HuH-7 (cell line): ENCODE measurements at places on chromosomes 16 and 17.

GRCh38 chr16:23902748-23903414, 67.1 kb downstream of the PRKCB start:
- no peak for DNase-seq

DNA sequence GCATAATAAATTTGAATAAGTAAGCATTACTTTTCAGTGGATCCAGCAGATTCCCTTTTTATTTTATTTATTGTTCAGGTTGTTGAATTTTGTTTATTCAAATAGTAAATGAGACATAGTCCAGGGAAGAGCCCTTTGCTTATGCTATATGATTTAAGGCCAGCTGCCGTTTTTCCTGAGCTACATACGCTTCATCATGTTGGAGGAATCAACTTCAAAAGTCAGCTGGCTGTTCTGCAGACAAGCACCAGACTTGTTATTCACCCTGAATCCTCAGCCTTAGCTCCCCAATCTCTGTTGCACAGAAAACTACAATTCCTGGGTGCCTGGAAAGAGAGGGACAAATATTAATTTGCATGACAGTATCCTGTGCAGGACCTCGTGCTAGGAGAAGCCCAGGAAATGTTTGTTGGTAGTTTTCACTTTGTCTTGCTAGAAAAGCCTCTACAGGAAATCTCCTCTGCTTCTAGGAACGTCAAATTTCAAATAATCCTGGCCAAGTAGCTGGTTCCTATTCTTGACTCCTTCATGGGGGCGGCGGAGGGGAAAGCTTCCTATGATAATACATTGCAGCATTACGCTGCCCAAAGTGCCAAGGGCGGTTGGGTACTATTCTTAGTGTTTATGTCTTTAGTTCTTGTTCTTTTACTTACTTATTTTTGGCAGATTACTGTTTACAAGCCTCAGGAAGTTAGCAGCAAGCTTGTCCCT, 101.6 kb downstream of the PRKCA start:
- DNase-seq: no peak

DNA sequence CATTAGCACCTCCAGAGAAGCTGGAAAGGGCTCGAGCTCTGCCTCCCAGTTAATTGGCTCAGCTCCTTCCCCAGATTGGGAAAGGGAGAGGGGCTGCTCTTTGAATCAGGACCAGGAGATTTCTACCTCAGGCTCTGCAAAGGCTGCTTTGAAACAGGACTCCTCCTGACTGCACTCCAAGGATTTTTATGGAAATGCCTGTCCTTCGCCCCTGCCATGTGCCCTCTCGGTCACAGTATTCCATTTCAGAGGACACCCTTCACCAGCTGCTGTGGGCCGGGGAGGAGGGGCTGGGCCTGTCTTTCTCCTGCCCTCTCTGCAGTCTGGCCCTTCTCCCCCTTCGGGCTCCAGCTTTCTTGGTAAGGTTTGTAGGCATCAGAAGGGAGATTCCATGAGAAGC, 13.6 kb downstream of the MRM1 start:
- no peak for DNase-seq

- DNase-seq: peak; percentile 71
Measured at GRCh38 chr16:83953796-83954576, 946 bp downstream of the OSGIN1 start.

DNA sequence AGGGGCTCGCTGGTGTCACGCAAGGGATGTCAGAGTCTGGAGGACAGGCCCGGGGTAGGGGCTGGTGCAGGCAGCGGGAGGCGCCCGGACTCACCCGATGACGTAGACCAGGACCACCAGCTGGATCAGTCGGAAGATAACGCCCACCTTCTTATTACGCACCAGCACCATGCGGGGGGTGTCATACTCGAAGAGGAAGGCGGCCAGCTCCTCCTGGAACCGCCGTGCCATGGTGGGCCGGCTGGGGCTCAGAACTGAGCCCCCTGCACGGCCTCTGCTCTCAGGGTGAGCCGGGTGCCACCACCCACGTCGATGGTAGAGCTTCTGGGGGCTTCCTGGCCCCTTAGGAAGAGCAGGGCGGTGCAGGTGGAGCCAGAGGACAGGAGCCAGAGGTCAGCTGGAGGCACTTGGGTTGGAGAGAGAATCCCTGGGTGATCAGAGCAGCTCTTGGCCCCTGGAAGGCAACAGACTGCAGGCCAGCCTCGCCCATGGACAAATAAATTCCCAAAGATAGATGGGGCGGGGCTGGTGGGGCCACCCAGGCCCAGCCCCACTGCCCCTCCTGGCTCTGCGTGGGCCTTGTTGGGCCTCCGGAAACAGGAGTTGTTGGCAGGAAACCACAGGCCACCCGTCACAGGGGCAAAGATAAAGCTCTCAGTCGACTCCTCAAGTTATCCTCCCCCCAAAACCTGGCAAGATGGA, at the start of gene P2RX1:
Gene P2RX1, minus strand, starts transcription at position 471 of the 702 bp plus-strand sequence. Its CDS starts 240 bp downstream, at position 231.
- no peak for DNase-seq

GRCh38 chr17:68910251-68910705, 44.9 kb downstream of the ABCA8 start:
- no peak for DNase-seq

DNA sequence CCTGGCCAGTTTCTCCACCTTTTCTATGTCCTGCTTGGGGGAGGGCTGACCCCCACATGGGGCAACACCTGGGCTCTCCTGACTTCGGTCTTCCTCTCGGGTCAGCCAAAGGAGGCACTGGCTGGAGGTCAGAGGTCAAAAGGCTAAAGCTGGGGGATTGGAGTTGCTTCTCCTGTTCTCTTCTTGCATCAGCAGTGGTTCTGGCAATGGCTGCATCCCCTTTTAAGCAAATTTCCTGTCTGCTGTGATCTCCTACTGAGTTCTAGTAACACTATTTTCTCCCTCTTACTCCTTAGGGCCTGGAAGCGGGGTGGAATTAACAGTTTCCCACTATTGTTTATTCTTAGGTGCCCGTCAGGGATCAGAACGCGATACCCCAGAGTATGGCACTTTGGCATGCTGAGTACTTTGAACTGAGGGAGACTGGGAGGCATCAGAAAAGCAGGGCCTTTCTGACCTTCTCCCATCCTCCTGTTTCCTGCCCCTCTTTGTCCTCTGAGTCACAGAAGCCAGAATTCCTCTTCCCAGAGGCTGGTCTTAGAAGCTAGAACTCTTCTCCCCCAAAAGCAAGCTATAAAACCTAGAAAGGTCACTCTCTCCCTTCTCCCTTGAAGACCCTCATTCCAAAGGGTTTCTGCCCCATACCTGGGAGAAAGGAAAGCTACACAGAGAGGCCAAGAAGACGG, 268.2 kb downstream of the STX8 start:
- no peak for DNase-seq

DNA sequence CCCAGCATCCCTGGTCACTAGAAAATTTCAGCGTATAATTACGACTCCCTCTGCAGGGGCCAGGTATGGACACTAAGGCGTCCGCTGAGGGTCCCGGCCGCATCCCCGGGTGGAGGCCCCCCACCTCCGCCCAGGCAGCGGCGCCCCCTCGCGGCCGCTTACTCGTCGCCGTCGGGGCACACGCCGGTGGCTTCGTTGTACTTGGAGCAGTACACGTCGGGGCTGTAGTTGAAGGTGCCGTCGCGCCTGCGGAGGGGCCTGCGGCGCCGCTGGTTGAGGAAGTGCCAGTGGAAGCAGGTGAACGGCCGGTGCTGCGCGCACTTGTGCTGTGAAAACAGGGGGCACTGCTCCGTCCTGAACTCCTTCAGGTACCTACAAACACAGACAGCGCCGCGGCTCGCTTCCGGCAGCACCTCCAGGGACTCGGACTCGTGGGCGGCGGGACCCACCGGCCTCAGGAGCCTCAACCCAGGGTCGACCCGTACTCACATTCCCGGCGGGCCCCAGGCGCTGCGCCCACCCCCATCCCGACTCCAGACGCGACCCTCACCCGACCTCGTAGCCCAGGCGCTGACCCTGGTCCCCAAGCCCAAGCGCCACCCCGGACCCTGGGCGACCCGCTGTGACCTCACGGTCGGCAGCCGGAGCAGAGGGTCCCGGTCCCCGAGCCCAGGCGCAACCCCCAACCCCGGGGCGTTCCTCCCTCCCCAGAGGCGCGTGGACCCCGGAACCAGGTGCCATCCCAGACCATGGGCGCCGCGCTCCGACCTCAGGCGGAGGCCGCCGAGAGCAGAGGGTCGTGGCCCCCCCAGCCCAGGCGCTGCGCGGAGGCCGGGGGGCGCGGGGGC, 596 bp downstream of the UNKL start:
- DNase-seq: peak; percentile 63

DNA sequence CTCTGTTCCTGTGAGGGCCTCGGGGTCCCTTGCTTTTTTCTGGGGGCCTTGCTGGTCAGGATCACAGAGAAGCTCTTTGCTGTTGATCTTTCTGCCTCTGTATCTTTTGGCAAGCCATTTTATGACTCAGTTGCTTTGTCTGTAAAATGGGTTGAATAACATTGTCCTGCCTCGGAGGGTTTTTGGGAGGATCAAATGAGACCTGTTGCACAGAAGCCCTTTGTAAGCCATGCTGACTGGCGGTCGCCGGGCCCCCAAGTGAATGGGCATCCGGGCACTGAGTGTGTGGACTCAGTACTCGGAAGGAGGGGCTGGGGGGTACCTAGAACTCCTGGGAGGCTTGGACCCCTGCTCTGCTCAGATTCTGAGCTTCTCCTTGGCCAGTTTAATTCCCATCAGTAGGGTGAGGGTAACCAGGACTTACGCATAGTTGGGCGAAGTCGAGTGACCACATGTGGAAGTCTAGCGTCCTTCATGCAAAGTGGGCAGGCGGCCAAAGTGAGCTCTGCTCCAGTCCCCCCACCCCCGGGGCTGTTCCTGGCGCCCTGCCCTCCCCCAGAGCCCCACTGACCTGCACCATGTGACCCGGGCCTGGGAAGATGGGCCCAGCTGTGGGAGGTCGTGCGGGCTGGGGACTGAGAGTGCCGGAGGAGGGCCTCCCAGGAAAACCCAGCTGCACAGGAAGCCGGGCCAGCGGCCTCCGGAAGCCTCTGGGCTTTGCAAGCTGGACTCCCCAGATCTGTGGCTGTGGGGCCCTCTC, 284.0 kb downstream of the SEC14L1 start:
- no peak for DNase-seq

GRCh38 chr17:7997186-7997585, 5.2 kb upstream of the GUCY2D start:
- DNase-seq: peak; percentile 45

- DNase-seq: no peak
Measured at GRCh38 chr17:26774291-26775218, 519.4 kb upstream of the WSB1 start.

DNA sequence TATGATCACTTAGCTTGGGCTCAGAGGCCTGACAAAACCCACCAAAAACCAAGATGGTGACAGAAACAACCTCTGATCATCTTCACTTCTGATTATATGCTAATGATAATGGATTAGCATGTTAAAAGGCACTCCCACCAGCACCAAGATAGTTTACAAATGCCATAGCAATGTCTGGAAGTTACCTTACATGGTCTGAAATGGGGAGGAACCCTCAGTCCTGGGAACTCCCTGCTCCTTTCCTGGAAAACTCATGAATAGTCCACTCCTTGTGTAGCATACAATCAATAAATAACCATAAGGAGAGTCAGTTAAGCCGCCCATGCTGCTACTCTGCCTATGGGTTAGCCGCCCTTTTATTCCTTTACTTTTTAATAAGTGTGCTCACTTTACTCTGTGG, 120.0 kb upstream of the HS3ST4 start:
- no peak for DNase-seq

DNA sequence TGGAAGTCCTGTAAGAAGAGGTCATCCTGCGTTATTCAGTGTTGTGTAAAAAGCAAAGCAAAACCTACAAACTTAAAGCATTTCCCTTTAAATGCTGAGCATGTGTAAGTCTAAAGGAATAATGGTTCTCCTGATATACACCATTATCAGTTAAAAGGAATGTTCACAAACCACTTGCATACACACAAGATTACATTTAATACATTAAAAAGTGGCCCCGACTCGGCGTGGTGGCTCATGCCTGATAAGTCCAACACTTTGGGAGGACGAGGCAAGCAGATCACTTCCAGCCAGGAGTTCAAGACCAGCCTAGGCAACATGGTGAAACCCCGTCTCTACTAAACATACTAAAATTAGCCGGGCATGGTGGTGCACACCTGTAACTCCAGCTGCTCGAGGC, 30.5 kb downstream of the CPPED1 start:
- DNase-seq: no peak
